ENCODE measurements at places on chromosomes 3 and 15.

DNA sequence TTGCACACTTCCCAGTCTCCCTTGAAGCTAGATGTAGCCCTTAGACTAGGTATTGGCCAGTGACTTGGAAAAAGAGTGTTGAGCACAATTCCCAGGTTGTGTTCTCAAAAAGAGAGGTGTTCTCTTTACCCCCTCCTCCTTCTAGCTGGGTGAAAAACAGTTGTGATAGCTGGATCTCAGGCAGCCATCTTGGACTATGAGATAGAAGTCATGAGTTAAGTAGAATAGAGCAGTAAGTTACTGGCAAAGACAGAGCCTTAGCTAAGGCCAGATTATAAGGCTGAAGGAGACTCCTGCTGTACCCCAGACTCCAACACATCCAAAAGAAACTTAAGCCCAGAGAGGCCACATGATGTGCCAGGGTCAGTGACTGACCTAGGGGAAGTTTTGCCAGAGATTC lies 8.1 kb upstream of the STRA6 start:
- no peak for DNase-seq

GRCh38 chr3:14063152-14063551 lies 61.5 kb downstream of the CHCHD4 start:
- no peak for DNase-seq

- DNase-seq, result no peak
Measured at GRCh38 chr3:4409415-4409814, 57.7 kb downstream of the SUMF1 start.

DNA sequence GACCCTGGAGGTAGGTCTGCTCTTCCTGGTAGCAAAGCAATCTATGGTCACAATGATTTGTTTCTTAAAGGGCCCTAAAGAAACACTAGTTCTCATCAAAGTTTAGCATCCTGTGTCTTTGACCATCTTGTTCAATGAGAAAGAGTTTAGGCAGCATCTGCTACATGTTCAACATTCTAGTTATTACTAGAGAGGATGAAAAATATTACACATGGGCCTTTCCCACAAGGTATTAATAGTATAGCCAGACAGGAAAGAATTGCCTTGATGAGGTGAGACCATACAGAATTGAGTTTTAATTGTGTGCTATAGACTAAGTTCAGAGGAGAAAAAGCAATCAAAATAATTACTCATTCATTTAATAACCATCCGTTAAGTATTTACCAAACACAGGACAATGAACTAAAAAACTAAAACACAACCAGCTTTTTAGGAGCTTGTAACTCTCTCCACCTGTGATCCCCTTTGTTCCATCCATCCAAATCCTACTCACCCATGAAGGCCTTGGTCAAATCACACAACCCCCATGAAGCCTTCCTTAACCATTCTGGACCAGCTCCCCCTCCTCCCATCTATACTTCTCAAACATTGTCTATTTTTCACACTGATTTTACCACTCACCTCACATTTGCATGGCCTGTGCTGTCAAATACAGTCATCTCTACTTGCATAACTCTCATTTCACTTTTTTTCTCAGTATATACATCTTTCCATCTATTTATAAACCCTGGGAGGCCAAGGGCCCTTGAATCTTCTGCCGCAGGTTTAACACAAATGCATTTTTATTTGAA lies 122.9 kb downstream of the RORA start:
- no peak for DNase-seq

DNA sequence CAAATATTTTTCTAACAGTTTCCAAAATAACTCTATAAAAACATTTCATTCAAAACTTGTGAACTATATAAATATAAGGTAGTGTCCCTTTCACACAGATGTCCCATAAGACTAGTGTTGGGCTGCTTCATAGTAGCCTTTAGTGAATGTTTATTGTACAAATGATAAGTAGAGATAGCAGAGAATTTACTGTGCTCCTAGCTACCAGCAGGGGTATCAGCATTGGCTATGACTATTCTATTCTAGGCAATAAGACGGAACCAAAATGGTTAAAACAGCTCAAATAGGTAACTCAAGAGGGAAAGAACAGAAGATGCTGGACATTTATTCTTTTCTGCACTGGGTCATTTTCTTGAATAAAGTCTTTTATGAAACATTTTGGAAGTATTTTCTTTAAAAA lies 22.6 kb downstream of the SERPINI2 start:
- no peak for DNase-seq

- DNase-seq, result no peak
Measured at GRCh38 chr3:147620906-147621305, 211.7 kb downstream of the ZIC1 start.

GRCh38 chr3:177451301-177451750 lies 254.0 kb upstream of the TBL1XR1 start:
- DNase-seq, result no peak

GRCh38 chr3:111923806-111924205 lies 55.0 kb upstream of the ABHD10 start:
- no peak for DNase-seq

- DNase-seq, result no peak
Measured at GRCh38 chr15:59203657-59204056, 3.0 kb upstream of the LDHAL6B start.

DNA sequence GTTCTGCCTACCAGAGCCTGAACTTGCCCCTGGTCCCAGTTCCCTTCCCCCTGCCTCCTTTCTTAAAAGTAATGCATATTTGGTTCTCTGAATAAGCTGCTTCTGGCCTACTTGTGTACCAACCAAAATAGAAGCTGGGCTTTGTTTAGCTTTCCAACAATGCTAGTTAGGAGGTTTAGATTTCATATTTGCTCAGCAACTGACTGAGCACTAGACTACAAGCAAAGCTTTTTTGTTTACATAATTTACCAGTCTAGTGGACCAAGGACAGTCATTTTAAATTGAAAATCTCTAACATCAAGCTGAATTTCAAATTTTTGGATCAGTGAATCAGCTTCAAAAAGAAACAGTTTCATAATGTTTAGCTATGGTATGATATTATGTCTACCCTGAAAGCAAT lies 331.2 kb downstream of the ULK4 start:
- DNase-seq, result no peak

DNA sequence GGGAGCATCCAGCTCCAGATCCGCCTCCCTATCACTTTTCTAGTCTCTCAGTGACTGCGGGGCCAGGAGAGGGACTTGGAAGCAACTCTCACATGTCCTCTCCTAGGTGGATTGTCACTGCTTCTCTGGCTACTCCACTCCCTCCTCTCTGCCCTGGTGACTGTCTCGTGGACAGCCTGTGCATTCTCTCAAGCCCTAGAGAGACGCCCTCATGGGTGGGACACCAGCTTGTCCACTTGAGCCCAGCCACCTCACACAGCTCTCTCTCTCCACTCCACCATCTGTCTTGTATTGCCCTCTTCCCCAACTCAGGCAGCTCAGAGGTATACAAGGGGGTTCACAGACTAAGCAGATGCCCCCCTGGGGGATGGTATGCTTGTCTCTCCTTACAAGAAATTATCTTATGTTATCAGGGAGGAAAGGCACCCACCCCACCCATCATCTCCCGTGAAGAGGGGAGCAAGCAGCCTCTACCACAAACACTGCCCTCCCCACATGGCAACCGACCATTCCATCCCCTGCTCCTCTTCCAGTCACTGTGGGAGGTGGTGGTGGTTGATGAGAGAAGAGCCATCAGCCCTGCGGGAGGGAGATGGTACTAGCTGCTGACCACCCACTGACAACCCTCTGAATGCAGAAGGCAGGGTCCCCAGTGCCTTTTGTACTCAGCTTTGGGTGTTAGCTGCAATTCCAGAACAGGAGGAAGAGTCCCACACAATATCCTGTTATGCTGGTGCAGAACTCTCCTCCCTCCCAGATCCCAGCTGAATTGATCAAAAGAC lies 15.5 kb upstream of the LOXL1 start:
- no peak for DNase-seq

DNA sequence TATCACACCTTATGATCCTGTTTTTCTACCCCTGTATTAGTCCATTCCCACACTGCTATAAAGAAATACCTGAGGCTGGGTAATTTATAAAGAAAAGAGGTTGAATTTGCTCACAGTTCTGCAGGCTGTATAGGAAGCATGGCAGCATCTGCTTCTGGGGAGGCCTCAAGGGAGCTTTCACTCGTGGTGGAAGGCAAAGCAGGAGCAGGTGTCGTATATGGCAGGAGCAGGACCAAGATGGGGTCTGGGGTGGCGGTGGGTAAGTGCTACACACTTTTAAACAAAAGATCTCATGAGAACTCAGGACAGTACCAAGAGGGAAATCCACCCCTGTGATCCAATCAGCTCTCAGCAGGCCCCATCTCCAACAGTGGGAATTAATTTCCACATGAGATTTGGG lies 15.4 kb upstream of the SCAP start:
- DNase-seq, result no peak

- DNase-seq, result no peak
Measured at GRCh38 chr3:108035751-108036150, 55.1 kb downstream of the CD47 start.

Data from stimulated activated CD4-positive, alpha-beta T cell treated with anti-CD3 and anti-CD28 coated beads, Interleukin-1b, Interleukin-23, amount 100 ng/mL, for 1 hour (primary cell).